ENCODE measurements at places on chromosomes 6 and 20.

- DNase-seq = peak; percentile 55
- H3K27me3 ChIP-seq = no peaks in the 10 kb centered on the region
- H3K36me3 ChIP-seq = no peaks in the 10 kb centered on the region
Observed at GRCh38 chr6:165842281-165842936, 179.4 kb upstream of the PDE10A start.

GRCh38 chr6:44957156-44957555 lies 371.0 kb upstream of the RUNX2 start:
- H3K4me1 ChIP-seq = no peaks in the 10 kb centered on the region
- H3K36me3 ChIP-seq = peaks cover 5% of the 10 kb centered on the region

GRCh38 chr20:5127859-5128424 lies 1.1 kb downstream of the CDS2 start:
- no peaks in the 10 kb centered on the region for H3K27me3 ChIP-seq
- no peaks in the 10 kb centered on the region for H3K4me1 ChIP-seq
- no peak for DNase-seq
- peak overlapping the region; percentile 95 for H3K4me3 ChIP-seq
- peaks cover 9% of the 10 kb centered on the region for H3K36me3 ChIP-seq

GRCh38 chr6:116100419-116101301 lies at the start of gene NT5DC1:
Gene NT5DC1, plus strand, starts transcription at chr6:116100853. Its CDS starts 78 bp downstream, at chr6:116100931.
- peak within 1 kb of the TSS; percentile 87 for H3K4me3 ChIP-seq
- peak within 1 kb of the TSS; percentile 73 for H3K27ac ChIP-seq
- peak; percentile 91 for DNase-seq
- H3K36me3 ChIP-seq = peaks cover 12% of the 10 kb centered on the region
- H3K4me1 ChIP-seq = peaks cover 7% of the 10 kb centered on the region

DNA sequence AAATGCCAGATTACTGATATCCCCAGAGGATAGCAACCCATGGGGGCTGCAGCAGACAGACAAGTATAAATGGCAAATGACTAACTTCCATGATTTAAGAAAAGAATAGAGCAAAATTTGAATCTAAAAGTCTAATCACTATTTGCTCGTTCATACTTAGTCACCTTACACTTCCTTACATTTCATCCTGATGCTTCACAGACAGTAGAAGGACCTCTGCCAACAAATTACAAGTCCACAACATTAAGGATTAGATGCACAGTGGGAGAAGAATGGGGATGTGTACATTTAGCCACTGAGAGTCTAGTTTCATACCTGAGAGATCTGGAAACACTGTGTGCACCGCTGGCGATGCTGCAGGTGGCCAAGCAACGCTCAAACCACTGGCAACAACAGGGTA lies 72.4 kb downstream of the FYN start:
- no peak for DNase-seq
- no peak overlapping the region for H3K4me3 ChIP-seq
- peaks cover 4% of the 10 kb centered on the region for H3K4me1 ChIP-seq
- H3K27ac ChIP-seq = no peak overlapping the region
- no peaks in the 10 kb centered on the region for H3K36me3 ChIP-seq

GRCh38 chr20:41734506-41734945 lies 116.3 kb upstream of the CHD6 start:
- no peaks in the 10 kb centered on the region for H3K4me1 ChIP-seq
- H3K27ac ChIP-seq = no peak overlapping the region
- no peaks in the 10 kb centered on the region for H3K36me3 ChIP-seq

- no peaks in the 10 kb centered on the region for H3K27me3 ChIP-seq
- no peak for DNase-seq
- peaks cover 21% of the 10 kb centered on the region for H3K36me3 ChIP-seq
- no peak overlapping the region for H3K4me3 ChIP-seq
- no peaks in the 10 kb centered on the region for H3K4me1 ChIP-seq
Observed at GRCh38 chr20:35838205-35838604, 66.4 kb downstream of the PHF20 start.

DNA sequence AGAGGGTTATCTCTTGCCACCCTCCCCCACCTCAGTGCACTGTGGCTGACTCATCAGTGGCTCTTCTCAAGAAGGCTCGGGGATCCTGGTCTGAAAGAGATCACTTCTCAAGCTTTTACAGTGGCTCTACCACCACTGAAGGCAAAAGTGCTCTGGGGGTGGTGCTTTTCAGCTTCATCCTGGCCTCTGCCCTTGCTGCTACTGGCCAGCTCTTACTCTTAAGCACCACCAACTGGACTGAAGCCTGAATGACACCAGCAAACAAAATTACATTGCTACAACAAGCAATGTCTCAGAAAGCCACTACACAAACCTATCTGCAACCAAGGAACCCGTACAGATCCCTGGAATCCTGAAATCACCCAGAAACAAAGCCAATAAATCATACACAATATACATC lies 402.1 kb downstream of the EPHA7 start:
- no peaks in the 10 kb centered on the region for H3K4me1 ChIP-seq
- H3K4me3 ChIP-seq = no peak overlapping the region
- peak; percentile 74 for DNase-seq
- H3K27me3 ChIP-seq = no peaks in the 10 kb centered on the region
- no peaks in the 10 kb centered on the region for H3K36me3 ChIP-seq

DNA sequence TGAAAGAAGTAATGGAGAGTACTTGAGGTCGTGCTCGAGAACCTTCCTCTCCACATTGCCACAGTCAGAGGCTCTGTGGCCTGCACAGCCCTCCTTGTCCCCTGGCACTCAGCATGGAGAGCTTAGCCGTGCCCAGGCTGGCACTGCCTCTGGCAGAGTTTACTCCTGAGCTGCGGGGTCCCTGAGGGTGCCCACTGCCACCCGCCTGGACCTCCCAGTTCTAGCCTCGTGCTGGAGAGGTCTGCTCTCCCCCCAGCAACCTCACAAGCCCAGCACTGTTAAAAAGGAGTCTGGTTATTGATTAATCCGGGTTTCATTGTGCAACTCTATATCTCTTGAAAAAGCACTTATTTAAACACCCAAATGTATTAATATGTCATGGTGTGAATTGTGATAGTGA lies 226.8 kb downstream of the TMEM242 start:
- H3K4me1 ChIP-seq = no peaks in the 10 kb centered on the region
- no peak overlapping the region for H3K27ac ChIP-seq
- peaks cover 5% of the 10 kb centered on the region for H3K36me3 ChIP-seq
- no peak for DNase-seq
- H3K4me3 ChIP-seq = peak overlapping the region; percentile 1

DNA sequence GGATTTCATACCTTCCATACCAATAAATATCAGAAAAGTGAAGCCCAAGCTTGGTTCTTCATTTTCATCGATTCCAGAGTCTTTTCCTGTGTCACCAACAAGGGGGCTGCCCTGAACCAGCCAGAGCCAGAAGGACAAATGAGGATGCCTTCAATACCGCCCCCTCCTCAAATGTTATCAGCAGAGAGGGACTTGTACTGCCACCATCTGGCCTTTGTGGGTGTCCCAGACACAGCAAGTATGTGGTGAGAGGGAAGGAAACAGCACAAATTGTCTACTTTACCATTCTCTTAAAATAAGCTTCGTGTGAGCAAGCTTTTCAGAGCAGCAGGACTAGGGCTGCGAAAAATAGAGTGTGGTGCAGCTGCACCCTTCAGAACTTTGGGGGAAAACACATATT lies 165.3 kb downstream of the SOBP start:
- H3K27me3 ChIP-seq = no peaks in the 10 kb centered on the region
- DNase-seq = peak; percentile 66
- H3K4me3 ChIP-seq = no peak overlapping the region
- H3K27ac ChIP-seq = no peak overlapping the region
- no peaks in the 10 kb centered on the region for H3K36me3 ChIP-seq
- 0 out of 2 replicates have a peak, but pooled peaks cover 2% of the 10 kb centered on the region for H3K4me1 ChIP-seq

- H3K36me3 ChIP-seq = no peaks in the 10 kb centered on the region
- no peak overlapping the region for H3K4me3 ChIP-seq
- H3K27me3 ChIP-seq = no peaks in the 10 kb centered on the region
- no peak overlapping the region for H3K27ac ChIP-seq
Observed at GRCh38 chr6:144406796-144407195, 121.7 kb downstream of the UTRN start.

DNA sequence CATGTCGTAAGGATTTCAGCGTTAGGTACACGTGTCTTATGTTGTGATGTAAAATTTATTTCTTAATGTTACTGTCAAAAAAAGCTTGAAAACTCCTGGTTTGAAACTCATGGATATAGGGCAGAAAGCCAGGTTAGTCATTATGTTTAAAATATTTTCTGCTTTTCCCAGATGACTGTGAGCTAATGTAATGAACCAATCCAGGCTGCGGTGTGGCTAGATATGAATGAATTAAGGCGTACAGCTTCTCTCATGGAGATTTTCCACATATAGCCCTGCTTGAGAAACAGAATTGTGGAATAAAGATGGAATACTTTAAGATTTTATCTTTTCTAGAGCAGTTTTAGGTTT lies 80.3 kb upstream of the STMND1 start:
- no peaks in the 10 kb centered on the region for H3K27me3 ChIP-seq
- no peak for DNase-seq
- H3K36me3 ChIP-seq = peaks cover 3% of the 10 kb centered on the region
- H3K27ac ChIP-seq = no peak overlapping the region
- H3K4me3 ChIP-seq = no peak overlapping the region
- no peaks in the 10 kb centered on the region for H3K4me1 ChIP-seq

- no peak overlapping the region for H3K4me3 ChIP-seq
- H3K27ac ChIP-seq = no peak overlapping the region
- DNase-seq = no peak
- H3K36me3 ChIP-seq = peaks cover 5% of the 10 kb centered on the region
- no peaks in the 10 kb centered on the region for H3K4me1 ChIP-seq
- no peaks in the 10 kb centered on the region for H3K27me3 ChIP-seq
Observed at GRCh38 chr6:130376936-130377335, 11.1 kb downstream of the TMEM200A start.

- peak; percentile 37 for DNase-seq
- H3K36me3 ChIP-seq = peaks cover 50% of the 10 kb centered on the region
- no peak overlapping the region for H3K4me3 ChIP-seq
- no peaks in the 10 kb centered on the region for H3K4me1 ChIP-seq
Observed at GRCh38 chr6:79048611-79049010, 29.4 kb downstream of the PHIP start.

DNA sequence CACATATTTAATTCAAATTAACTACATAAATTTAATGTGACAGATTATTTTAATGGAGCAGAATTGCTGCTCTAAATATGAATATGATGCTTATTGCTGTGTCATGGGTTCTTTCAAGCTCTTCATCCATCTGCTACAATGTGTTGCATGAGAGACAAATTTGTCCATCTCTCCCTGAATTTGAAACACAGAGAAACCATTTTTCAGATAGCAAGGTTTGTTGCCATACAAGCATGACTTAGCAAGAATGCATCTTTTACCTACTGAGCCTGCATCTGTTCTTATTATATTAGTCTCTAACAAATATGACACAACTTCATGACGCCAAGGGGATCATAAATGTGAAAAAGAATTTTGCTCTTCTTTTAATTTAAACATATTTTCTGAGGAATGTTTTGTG lies 8.0 kb upstream of the UTRN start:
- H3K4me3 ChIP-seq = no peak overlapping the region
- H3K27me3 ChIP-seq = no peaks in the 10 kb centered on the region
- H3K27ac ChIP-seq = no peak overlapping the region

DNA sequence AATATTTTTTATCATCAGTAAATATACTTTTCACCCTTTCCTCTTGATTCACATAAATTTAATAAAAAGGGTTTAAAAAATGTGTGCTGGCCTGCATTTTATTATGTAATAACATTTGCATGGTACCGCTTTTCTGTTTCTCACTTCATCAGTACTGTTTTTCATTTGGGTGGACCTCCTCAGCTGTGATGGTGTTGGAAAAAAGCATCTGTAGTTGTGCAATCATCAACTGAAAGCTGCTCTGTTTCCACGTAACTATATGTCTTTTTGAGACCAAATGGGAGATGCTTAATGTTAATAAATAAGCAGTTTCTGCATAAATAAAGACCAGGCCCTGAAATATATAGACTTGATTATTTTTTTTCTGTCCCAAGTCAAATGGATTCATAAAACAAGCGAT lies 31.6 kb upstream of the CENPW start:
- no peak overlapping the region for H3K27ac ChIP-seq
- no peaks in the 10 kb centered on the region for H3K4me1 ChIP-seq
- no peaks in the 10 kb centered on the region for H3K36me3 ChIP-seq
- no peak for DNase-seq
- no peak overlapping the region for H3K4me3 ChIP-seq
- no peaks in the 10 kb centered on the region for H3K27me3 ChIP-seq

DNA sequence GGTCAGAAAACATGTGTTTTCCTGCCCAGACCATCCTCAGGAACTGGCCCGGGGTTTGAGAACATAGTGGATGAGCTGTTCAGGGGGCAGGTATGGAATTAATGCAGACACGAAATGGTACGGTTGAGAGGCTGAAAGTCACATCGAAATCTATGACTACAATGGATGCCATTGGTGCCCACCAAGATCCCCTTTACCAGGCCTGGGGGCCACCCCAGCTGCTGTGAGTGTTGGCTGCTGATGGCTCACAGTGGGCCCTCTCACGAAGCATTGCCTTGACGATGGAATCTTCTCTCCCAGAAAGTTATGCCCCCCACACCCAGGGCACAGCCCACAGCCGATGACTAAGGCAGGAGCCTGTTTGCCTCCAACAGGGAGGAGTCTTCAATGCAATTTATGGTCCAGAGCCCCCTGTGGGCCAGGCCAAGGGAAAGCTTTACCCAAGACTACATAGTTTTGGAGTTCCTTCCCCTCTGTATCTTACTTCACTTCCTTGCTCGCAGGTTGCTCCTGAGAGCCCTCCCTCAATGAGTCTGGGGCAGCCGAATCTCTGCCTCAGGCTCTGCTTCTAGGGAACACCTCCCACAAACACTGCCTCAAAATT lies 92.6 kb downstream of the BFSP1 start:
- H3K4me1 ChIP-seq = no peaks in the 10 kb centered on the region
- H3K27me3 ChIP-seq = no peaks in the 10 kb centered on the region
- no peaks in the 10 kb centered on the region for H3K36me3 ChIP-seq
- no peak overlapping the region for H3K27ac ChIP-seq

DNA sequence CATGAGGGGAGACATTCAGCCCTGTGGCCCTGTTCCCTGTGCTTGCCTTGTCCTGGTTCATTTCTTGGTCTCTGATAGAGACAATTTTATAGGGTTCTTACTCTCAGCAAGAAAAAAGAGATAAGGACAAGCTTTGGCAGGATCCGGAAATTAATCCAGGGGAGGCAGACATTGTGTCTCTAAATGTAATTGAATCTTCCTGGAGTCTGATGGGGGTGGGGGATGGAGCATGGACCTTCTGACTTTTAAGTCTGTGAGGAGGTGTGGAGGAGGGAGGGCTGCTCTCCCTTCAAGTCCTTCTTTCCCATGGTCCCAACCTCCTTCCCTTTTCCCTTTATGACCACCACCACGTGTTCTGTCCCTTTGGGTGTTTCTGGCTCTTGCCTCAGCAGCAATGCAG lies 512.7 kb downstream of the DHX35 start:
- H3K4me1 ChIP-seq = no peaks in the 10 kb centered on the region
- DNase-seq = no peak
- no peak overlapping the region for H3K27ac ChIP-seq
- H3K36me3 ChIP-seq = no peaks in the 10 kb centered on the region

DNA sequence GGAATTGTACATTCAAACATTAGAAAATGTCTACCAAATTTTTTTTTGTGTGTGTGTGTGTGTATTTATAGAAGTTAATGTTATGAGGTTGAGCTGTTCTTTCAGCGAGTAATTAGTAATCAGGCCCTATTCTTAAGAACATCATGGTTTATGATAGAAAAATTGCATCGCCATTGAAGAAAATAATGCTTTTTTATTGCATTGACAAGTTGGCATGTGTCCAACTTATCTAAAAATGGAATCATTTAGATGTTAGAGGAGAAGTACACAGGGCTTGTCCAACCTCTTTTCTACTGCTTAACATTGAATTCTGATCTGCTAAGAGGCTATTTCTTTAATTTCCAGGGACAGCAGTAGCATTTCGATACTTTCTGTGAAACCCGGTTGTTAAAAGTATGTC lies 61.6 kb upstream of the ADGRG6 start:
- no peak for DNase-seq
- no peaks in the 10 kb centered on the region for H3K36me3 ChIP-seq
- H3K27me3 ChIP-seq = no peaks in the 10 kb centered on the region
- no peak overlapping the region for H3K27ac ChIP-seq

Measured in H9 (cell line).